ENCODE measurements at places on chromosomes 7 and 10. TPM values are rescaled to one million over a fixed set of nuclear protein-coding genes. Genes with fewer than 3 reads are reported as not detected.

The GCK gene
- total RNA-seq, result not detected

DNA sequence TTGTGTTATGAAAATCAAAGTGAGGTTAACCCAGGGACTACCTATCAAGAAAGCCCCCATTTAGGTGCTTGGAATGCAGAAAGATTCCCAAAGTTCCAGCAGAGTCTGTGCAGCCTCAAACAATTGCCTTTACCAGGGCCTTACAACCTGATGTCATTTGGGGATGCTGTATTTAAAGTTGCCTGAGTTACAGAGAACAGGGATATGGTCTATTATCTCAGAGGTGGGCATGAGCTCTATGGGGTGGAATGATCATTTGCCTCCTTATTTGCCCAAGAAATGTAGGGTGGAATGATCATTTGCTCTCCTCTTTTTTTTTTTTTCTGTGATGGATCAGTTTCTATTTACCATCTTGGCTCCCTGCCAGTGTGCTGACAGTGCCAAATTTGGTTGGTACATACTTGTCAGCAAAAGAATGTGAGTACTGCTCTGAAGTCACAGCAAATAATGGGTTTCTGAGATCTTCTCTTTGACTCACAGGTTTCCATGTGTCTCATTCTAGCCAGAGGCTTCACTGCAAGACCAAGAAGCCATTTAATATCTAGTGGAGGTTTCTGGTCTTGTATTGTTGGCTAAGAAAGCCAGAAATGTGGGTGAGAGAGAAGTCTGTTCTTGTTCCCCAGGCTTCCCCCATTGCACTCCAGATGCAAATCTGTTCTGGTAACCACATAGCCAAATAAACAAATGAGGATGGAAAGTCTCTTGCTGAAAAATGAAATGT, 45.5 kb upstream of the ZNRF2 start:
- ATAC-seq, result peak; percentile 92

GRCh38 chr7:129161524-129162225, 17.2 kb downstream of the TSPAN33 start:
- no peak for ATAC-seq

DNA sequence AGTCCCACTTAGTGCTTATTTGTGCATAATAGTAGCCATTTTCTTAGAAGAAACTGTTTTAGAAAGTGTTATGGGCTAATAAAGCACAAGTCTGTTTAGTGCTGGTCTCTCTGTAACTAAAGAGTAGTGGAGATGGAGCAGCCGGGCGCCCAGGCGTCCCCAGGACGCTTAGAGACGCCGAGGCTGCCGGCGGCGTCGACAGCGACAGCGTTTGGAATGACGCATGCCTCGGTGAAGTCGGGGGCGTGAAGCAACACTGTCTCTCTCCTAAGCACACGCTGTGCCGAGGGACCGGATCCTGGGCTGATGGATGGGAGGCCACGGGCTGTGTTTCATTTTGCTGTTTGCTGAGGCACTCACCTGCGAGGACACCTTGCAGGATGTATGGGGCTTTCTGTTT, 588.6 kb upstream of the FOXK1 start:
- no peak for ATAC-seq

- ATAC-seq, result no peak
Observed at GRCh38 chr10:108393089-108393488, 1228.6 kb upstream of the SORCS1 start.

GRCh38 chr7:121369462-121369861, 26.6 kb downstream of the FAM3C start:
- no peak for ATAC-seq

GRCh38 chr10:132248455-132249225, 59.1 kb downstream of the STK32C start:
- peak; percentile 78 for ATAC-seq

- ATAC-seq, result no peak
Observed at GRCh38 chr7:52017802-52018679, 701.4 kb upstream of the COBL start.

GRCh38 chr10:3173171-3173878, 743 bp upstream of the PITRM1 start:
- ATAC-seq, result peak; percentile 81
